ENCODE measurements at places on chromosomes 12 and 14.

DNA sequence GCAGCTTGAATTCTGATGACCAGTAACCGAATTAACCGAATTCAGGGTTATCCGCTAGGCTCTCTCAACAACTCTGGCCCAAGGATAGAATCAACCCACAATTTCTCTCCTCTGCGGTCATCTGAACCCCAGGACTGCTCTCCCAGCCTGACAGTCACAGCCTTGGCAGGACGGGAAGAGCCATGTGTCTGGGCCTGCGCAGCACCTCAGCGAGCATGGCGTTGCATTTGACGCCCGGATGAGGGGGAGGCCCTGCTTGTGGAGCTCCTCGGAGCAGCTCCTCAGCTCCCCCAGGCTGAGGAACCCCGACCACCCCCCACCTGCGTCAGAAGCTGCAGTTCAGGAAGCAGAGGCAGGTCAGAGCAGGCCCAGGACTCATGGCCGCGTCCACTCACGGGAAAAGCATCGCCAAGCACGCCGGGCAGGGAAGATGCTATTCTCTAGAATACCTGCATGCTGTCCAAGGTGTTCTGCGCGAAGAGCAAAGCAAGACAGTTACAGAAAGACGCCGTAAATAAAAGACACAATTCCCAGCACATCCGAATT is 131.1 kb downstream of the PIWIL1 start:
- no peak for DNase-seq

GRCh38 chr12:132319991-132320570 is 9.3 kb downstream of the GALNT9 start:
- no peak for DNase-seq

DNA sequence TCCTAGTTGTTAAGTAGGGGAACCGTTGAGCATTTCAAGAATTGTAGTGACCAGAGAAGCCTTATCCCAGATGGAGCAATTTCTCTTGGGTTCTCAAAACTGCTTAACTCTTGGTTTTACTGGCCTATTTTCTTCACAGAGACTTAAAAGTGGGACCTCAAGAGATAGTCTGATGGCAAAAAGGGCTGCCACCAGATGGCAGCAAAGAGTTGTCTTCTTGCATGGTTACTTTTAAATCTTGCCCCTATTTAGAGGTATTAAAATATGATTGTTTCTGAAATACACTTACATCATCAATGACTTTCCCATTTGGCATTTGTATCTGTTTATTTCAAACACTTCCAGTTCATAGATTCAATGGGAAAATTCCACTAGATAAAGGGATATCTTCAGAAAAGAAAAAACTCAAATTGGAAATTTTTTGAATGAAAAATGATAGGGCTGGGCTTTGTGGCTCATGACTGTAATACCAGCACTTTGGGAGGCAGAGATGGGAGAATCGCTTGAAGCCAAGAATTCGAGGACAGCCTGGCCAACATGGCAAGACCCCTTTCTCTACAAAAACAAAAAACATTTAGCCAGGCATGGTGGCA is 69.9 kb upstream of the CNTN1 start:
- peak; percentile 4 for DNase-seq

GRCh38 chr14:20757965-20758364 is 10.2 kb upstream of the EDDM3B start:
- DNase-seq: no peak

DNA sequence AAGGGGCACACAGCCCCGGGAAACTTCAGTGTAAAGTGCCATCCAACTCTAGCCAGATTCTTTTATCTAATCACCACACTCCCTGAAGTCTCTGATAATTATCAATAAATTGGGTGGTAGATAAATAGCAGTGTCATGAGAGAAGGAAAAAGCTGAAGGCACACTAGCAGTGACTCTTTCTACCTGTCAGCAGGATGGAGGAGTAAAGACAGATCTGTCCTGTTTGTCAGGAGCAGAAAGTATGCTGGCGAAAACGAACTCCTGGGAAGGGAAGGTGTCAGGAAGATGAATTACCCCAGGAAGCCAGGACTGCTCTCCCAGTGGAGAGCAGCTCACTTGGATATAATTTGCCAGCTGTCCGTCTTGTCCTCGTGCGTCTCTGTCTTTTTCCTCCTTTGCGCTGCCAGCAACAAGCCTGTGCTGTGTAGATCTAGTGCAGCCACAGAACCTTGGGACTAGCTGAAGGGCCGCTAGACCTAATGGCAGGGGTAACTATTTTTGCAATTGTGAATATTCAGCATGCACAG is 981.9 kb downstream of the DIO2 start:
- DNase-seq: no peak

GRCh38 chr14:74257078-74257940 is 18.1 kb downstream of the VSX2 start:
- DNase-seq: peak; percentile 40

DNA sequence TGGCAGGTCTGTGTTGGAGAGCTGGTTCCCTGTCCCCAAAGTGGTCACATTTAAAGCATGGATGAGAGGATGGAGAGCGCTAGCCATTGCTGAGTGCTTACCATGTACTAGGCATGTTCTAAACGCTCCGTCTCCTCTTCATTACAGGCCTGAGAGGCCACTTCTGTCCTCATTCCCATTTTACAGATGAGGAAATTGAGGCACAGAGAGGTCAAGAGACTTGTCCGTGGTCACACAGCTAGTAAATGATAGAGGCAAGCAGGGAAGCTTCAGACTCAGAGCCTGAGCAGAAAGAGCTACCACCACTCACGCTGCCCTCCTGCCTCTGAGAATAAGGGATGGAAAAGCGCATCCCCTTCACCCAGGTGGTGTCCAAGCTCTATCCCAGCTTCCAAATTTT is 64.3 kb downstream of the SLC25A47 start:
- no peak for DNase-seq

DNA sequence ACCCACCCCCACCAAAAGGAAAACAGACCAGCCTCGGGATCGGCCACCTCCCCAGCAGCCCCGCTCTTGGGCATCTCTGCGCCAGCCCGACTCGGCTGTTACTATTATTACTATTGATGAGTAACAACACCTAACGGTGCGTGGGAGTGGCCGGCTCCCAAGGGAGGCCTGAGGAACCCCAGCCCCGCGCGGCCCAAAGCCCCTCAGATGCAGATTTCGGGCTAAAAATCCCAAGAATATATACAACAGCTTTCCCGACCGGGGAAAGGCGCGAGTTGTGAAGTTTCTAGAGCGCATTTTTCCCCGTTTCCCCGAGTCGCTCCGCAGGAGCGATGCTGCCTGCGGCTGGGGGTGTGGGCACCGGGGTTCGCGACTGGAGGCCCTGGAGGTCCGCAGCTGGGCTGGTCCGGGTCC is 565 bp downstream of the NT5DC3 start:
- no peak for DNase-seq

- no peak for DNase-seq
These were observed 37.0 kb upstream of the OTX2 start for GRCh38 chr14:56846970-56847930.

DNA sequence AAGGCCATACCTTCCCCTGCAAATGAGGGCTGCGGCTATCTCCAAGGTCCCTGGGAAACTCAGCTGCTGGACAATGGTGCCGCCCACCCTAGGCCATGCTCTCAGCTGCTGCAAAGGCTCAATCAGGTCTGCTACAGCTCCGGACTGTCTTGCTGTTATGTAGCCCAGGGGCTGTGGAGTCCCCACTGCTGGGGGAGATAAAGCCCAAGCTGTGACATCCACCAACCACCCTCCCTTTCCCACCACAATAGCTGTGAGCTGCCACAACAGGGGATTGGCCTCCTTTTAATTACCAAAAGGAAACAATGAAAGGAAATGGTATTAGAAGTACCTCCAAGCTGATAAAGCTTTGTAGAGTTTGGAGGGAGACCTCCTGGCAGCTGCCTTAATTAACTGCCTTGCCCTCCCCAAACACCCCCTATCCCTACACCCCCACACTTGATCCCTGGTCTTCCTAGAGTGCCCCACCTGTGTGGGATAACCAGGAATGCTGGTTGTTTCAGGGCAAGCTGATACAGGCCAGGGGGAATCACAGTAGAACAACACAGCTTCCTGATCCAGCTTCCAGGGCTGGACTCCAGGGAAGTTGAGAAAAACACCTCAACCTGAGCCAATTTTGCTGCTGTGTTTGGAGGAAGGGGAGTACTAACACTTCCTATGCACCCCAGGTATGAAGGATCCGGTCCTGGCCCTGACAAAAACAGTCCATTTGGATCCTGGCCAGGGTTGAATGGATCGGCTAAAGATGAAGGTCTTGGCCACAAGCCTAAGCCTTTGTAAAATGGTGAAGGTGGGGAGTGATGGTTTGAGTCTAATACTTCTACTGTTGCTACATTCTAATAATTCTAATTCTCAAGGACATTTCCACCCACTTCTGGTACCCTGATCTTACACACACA is at the start of gene VWF:
VWF (minus strand) TSS at position 260 of the 899 bp plus-strand sequence. CDS start 1,474 bp downstream, outside the sequence.
- no peak for DNase-seq

DNA sequence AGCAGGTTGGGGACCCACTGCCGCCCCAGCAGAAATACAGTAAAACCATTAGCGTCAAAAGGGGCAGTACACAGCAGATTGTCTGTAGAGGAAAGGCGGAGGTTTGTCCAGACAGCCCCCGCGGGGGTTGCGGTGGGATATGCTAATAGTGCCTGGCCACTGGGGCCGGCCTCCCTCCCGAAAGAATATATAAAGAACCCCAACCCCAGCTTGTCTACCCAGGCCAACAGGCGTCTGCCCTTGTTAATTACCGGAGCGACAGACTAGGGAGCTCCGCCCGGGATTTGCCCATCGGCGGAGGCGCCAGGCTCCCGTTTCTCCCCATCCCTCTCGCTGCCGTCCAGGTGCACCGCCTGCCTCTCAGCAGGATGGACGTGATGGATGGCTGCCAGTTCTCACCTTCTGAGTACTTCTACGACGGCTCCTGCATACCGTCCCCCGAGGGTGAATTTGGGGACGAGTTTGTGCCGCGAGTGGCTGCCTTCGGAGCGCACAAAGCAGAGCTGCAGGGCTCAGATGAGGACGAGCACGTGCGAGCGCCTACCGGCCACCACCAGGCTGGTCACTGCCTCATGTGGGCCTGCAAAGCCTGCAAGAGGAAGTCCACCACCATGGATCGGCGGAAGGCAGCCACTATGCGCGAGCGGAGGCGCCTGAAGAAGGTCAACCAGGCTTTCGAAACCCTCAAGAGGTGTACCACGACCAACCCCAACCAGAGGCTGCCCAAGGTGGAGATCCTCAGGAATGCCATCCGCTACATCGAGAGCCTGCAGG is at the start of gene MYF5:
MYF5 (plus strand) TSS at position 217 of the 774 bp plus-strand sequence; CDS start at position 369, 152 bp downstream.
- no peak for DNase-seq

GRCh38 chr12:112480931-112481330 is 62.2 kb downstream of the PTPN11 start:
- no peak for DNase-seq

GRCh38 chr14:62501021-62501750 is 544.1 kb downstream of the KCNH5 start:
- DNase-seq: no peak

- DNase-seq: no peak
These were observed 62.4 kb downstream of the UBR7 start for GRCh38 chr14:93269341-93270068.

- no peak for DNase-seq
These were observed 5.1 kb downstream of the RTL1 start for GRCh38 chr14:100898465-100898864.

- no peak for DNase-seq
These were observed 96.7 kb downstream of the RFLNA start for GRCh38 chr12:124391340-124392261.

- no peak for DNase-seq
These were observed 99.7 kb upstream of the PLEKHG7 start for GRCh38 chr12:92602930-92603623.

GRCh38 chr14:27587103-27587502 is 989.3 kb upstream of the NOVA1 start:
- DNase-seq: no peak

DNA sequence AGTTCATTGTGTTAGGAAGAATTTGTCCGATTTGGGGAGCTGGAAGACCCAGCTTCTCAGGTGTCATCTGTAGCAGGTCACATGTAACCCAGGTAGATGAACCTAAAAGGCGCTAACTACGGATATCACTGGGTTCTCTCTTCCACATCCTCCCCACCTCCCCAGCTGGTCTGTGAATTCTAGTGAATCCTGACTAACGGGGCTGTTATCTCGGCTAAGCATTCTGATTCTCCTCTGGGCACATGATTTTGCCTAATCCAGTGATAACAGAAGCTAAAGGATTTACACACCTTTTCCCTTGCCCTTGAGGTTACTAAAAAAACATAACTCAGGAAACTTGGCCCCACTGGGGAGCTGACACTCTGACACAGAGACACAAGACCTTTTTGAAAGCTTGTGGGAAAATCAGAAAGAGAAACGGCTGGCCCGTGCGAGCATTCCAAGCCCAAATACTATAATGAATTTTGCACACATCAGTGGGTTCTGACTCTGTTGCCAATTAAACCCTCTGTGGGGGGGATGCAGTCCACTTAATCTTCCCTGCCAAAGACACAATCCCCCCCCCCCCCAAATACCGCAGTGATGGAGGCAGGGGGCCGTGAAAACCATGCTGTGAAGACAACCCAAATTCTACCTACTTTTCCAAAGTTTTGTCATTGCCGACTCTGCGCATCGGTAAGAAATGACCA is 81.0 kb upstream of the FZD10 start:
- DNase-seq: no peak

- peak; percentile 31 for DNase-seq
These were observed 22.8 kb downstream of the MMP17 start for GRCh38 chr12:131850856-131851559.

- DNase-seq: no peak
These were observed 91.1 kb upstream of the DYNC1H1 start for GRCh38 chr14:101873076-101873825.

DNA sequence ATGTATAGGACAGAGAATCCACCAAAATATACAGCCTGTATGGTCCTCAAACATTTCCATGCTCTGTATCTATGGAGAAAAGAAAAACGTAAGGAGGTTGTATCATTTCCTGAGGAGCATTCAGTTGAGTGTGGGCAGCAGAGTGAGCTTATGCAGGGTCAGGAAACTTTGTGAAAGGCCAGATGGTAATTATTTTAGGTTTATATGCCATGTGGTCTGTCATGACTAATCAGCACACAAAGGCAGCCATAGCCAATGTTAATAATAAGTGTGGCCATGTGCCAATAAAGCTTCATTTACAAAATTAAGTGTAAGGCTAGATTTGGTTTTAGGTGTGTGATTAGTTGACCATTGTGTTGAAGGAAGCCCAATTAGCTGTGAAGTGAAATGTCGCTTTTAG is 33.2 kb upstream of the A2M start:
- no peak for DNase-seq

DNA sequence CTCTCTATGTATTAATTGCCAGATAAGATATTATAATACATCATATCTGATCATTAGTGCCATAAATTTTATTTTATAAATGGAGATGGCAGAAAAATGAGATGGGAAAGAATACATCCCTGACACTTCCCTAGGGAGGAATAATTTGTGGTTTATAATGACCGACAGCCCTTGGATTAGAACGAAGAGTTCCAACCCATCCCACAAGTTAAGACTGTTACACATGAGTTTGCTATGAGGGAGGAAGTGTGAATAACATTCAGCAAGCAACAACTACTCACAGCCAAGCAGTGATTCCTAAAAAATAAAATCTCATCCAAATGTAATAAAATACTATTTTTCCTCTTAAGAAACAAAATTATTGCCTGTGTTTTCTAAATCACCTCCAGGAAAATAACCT is 299.0 kb downstream of the CCDC91 start:
- no peak for DNase-seq

Measured in NCI-H1092 (cell line).